ENCODE measurements at places on chromosomes 1 and 21. TPM values are rescaled to one million over a fixed set of nuclear protein-coding genes. Genes with fewer than 3 reads are reported as not detected.

Gene AQP10
- 0.13 TPM for total RNA-seq

Gene HSF2BP
- 0.53 TPM for total RNA-seq

Gene FCRLA
- total RNA-seq = not detected

Gene ELF3
- total RNA-seq = 0.07 TPM

- no peak for DNase-seq
Observed at GRCh38 chr1:74266001-74266400, 30.8 kb downstream of the TNNI3K start.

DNA sequence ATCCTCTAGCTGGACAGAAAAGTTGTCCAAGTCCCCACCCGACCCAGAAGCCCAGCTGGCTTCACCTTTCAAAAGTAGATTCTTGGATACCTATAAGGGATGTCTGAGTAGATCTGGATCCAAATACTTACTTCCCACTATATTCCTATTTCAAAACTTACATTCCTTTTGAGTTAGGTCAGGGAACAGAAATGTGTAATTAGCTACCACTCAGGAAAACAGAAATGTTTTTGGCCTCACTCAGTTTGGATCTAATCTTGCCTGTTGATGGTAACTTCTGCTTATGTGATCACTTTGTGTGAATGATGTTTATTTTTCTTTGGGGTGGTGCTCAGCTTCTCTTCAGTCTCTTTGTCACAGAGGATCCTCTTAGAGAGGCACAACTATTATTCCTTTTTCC, 814.4 kb upstream of the RGS18 start:
- DNase-seq = no peak

GRCh38 chr1:960363-961131, at the start of gene KLHL17:
KLHL17 (plus strand) TSS chr1:960584; CDS start chr1:960694, 110 bp downstream.
- DNase-seq = no peak

DNA sequence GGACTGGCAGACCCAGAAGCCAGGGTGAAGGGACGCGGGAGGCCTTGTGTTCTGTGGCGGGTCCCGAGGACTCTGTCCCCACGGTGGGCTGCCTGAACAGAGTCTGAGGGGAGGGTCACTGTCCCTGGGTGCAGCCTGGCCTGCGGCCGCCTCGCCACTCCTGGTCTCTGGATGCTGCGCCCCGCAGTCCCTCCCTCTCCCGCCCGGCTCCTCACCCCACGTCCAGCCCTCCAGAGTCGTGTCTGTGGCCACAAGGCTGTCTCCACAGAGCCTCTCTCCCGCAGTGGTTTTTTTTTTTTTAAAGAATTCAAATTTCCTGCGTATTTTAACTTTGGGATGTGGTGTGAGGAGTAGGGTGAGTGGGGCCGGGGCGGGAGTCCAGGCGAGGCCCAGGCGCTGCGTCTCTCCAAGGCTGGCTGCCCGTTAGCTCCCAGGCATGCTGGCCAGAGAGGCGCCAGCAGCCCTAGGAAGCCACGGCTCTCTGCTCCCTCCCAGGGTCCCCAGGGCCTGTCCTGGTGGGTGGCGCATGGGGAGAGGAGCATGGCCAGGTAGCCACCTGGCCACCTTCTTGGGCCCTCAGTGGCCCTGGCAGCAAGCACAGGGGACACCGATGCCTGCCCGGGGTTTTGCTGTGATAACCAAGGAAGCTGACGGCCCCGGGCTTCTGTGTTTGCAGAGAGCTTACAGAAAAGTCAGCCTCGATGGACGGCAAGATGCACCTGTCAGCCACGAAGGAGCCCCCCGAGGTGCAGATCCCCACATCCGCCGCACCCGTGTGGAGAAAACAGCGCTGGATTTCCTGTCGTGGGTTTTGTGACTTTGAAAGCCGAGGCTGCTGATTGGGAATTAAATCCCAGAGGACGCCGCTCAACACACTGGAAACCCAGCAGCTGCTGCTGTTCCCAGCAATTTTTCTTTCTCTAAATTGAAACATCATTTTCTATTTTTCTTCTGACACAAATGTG, 72.8 kb downstream of the MORN1 start:
- no peak for DNase-seq

DNA sequence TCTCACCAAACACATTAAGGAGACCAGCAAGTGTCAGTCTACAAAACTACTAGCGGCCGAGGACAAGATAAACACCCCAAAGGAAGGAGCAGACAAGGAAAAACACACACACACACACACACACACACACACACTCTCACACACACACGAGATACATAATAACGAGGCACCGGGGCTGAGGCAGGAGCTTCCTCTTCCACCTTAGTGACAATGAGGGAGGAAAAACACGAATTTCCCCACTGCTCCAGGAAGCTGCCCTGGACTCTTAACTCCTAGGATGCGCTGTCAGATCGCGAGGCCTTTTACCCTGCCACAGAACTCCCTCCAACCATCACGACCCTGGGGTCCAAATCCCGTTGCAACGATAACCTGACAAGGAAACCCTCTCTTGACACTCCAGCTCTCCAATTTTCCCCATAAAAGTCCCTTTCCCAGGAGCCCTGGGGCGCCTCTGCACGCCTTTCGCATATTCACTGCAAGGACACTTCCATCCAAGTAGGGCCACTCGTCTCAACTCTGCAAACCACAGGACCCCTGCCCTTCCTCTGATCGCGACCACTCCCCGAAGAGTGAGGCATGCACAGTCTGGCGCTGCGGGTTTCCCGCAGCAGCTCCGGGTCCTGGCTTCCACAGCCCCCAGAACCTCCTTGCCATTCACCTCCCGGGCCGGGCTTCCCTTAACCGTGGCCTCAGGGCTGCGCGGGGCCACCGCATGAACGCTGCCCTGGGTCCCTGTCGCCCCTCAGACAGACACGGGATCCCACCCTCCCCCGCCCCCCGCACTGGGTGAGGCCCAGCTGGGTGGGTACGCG, 581 bp downstream of the ETV3 start:
- DNase-seq = no peak

GRCh38 chr1:197842646-197843045, 59.8 kb upstream of the C1orf53 start:
- DNase-seq = no peak

GRCh38 chr1:220681220-220681880, 8.8 kb upstream of the C1orf115 start:
- no peak for DNase-seq
